Stimulated activated CD8-positive, alpha-beta memory T cell treated with anti-CD3 and anti-CD28 coated beads, Interleukin-12 subunit alpha, Interleukin-12 subunit beta, amount 100 ng/mL, for 4 hours (primary cell): ENCODE measurements at places on chromosomes 3 and 15.

GRCh38 chr15:100244796-100245486 lies 96.8 kb downstream of the ADAMTS17 start:
- DNase-seq, result no peak

DNA sequence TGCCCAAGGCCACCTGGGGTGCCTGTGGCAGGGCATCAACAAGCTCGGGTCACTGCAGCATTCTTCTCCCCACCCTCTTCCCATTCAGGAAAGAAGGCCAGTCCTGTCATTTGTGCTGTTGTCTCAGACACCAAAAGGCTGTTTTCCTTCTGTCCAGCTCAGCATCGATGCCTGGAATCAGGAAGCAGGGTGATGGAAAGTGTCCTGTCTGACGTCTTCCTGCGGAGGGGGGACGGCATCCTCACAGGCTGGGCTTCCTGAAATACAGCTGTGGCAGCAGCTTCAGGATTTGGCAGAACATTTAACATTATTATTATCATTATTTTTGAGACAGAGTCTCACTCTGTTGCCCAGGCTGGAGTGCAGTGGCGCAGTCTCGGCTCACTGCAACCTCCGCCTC lies 33.0 kb upstream of the ANKDD1A start:
- DNase-seq, result no peak

DNA sequence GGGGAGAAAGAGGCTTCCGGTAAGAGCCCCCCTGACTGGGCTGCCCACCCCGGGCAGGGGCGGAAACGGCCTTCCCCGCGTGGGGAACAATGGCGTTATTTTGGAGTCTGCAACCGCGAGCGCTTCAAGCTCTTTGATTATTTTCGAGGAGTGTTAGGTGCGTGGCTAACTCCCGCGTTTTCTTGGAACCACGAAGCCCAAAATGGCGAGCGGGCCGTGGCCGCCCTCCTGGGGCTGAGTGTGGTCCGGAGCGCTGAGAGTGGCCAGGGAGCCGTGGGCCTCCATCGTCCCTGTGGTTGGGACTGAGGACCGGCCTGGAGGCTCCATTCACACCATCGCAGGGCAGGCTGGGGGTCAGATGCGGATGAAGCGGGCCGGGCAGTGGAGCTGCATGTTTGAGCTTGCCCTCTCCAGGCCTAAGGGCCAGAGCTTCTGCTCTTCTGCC lies 44.6 kb upstream of the POLG start:
- DNase-seq, result no peak

DNA sequence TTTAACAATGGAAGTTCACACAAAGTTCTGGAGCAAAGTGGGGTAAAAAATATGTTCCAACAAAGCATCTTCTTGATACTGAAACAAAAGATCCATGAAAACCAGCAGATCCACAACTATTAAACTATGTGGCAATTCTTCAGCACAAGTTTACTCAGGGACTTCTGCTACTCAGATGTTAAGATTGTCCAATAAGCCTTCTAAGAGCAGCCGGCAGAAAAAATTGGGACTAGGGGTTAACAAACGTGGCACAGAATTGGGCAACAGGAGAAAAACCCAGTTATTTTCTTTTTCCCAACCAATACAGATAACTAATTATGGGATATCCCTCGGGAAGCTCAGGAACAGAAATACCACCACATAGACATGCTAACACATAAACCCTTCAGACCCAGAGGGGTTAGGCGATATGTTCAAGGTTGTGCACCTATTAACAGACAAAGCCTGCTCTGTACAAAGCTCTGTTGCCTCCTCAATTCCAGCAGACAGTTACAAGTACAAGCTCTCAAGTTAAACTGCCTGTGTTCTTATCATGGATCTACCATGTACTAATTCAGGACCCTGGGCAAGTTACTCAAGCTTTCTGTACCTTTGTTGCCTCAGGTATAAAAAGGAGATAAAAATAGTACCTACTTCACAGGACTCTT lies 6.8 kb downstream of the SSR3 start:
- DNase-seq, result no peak

GRCh38 chr3:167030082-167030725 lies 349.9 kb downstream of the ZBBX start:
- no peak for DNase-seq

DNA sequence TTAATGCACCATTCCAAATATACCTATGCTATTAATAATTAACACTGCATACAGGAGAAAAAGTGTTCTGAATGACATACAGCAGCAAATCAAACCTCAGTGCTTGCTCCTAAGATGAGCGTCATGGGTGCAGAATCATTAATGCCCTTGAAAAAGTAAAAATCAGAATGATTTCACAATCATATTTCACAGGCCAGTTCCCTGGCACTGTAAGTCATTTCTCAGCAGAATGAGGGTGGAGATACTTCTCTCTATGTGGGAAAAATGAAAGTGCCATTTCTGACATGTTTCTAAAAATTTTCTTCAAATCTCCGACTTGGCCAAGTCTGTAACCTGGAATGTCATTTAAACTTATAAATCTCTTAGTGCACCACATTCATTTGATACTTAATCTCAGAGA lies 549.8 kb upstream of the AGTR1 start:
- no peak for DNase-seq

DNA sequence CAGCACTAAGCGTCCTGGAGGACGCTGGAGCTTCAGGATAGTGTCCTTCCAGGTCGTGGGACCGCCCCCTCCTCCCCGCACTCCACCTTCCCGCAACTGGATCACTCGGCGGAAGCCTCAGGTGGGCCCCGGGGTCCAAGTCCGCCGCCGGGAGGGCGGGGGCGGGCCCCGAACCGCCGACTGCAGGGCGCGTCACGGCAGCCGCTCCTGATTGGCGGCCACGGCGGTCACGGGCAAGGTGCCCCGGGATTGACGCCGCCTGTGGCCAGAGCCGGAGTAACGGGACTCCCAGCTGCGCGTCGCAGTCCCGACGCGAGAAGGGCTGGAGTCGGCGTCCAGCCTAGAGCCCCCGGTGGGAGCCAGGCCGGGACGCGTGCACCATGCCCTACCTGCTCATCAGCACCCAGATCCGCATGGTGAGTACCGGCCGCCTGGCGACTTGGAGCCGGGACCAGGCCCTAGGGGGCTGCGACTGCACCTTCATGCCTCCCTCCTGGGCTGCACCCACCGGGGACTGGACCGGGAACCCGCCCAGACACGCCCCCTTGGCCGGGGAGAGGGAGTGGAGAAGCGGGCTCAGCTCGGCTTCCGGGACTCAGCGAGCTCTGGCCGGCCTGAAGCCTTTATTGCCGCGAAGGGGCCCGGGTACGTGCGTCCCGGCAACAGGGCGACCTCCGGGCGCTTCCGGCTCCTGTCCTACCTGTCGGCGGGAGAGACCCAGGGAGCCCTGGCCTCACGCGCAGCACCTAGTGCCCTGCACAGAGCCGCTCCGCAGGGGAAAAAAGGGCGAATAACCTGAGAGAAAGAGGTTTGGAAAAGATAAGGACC lies at the start of gene GCHFR:
Gene GCHFR, plus strand, starts transcription at position 268 of the 828 bp plus-strand sequence. Its CDS starts 113 bp downstream, at position 381.
- peak; percentile 54 for DNase-seq

DNA sequence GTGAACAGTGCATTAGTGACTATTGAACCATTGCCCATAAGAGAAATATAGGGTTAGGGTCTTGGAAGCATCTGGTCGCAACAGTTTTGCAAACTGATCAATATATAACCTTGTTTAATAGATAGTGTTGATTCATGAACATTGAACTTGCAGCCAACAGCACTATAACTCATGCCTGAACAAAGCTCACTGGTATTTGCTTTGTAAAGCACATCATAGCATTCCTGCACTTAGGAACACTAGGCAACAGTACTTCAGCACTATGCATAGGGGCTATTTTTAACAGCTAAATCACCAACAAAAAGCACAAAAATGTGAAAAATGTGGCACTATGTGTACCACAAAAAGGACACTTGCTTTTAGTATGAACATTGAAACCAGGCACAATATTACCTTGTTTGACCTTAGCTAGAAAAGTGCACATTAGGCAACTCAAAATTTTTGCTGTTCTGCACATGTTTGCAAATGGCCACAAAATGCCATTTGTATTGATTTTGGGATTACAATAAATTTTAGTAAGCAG lies 68.0 kb downstream of the OXNAD1 start:
- DNase-seq, result no peak

- DNase-seq, result no peak
These were observed 12.8 kb downstream of the CHST2 start for GRCh38 chr3:143132246-143132980.

DNA sequence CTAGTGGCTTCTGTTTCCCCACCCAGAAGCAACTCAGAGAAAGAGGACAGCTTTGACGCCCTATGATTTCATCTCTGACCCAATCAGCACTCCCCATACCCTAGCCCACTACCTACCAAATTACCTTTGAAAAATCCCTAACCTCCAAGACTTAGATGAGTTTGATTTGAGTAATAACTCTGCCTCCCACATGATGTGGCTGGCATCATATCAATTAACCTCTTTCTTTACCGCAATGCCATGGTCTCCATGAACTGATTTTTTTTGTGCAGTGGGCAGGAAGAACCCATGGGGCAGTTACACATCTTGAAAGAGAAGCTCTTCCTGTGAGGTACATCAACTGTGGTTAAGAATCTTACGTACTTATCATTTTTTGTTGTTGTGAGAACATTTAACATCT lies 25.5 kb upstream of the APOD start:
- no peak for DNase-seq

DNA sequence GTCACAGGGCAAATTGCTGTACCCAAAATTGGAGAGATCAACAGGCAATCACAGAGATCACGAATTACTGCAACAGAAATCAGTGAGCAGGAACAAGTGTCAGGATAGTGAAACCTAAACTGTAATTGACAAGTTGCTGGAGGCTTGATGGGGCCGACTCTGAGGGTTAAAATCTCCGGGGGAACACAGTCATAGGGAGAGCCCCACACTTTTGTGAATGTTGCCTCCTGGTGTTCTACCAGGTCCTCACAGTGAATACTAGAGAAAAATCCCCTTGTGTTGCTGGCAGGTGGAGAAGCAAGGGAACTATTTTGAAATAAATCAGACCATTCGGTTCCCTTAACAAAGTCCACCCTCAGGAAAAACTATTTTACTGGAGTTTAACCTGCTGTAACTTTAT lies 697.5 kb upstream of the CBLB start:
- DNase-seq, result no peak

GRCh38 chr15:91604122-91604521 lies 249.4 kb upstream of the SLCO3A1 start:
- DNase-seq, result no peak

- no peak for DNase-seq
These were observed 351.4 kb downstream of the CNTN3 start for GRCh38 chr3:74263031-74263430.

- DNase-seq, result no peak
These were observed 29.3 kb downstream of the PIGB start for GRCh38 chr15:55348281-55348778.

- DNase-seq, result no peak
These were observed 81.0 kb upstream of the BNC1 start for GRCh38 chr15:83365370-83365938.

DNA sequence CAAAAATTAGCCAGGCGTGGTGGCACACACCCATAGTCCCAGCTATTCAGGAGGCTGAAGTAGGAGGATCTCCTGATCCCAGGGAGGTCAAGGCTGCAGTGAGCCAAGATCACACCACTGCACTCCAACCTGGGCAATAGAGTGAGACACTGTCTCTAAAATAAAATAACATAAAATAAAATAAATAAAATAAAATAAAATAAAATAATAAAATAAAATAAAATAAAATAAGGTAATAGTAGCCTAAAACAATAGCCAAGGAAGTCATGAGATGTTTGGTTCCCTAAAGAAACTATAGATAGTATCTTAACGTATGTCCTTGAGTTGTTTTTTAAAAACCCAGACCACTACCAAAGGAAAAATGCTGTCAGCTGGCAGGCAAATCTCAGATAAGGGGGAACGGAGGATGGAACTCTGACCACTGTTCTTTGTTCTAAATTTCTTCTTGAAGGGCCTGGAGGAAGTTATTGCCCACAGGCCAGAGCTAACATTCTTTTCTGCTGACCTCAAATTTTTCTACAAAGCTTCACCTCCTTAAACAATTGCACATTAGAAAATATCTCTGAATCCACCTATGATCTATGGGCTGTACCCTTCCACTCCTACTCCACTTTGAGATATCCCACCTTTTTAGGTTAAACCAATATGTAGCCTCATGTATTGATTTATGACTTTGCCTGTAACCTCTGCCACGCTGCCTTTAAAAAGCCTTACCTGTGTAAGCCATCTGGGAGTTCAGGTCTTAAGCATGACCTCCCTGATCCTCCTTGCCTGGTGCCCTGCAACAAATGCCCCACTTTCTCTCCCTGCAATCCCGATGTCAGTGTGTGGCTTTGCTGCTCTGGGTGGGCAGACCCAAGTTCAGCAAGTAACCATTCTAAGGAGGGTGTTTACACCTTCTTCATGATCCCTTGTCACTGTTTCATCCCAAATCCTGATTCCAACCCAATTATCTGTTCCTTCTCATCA lies 126.2 kb upstream of the BHLHE40 start:
- DNase-seq, result no peak

DNA sequence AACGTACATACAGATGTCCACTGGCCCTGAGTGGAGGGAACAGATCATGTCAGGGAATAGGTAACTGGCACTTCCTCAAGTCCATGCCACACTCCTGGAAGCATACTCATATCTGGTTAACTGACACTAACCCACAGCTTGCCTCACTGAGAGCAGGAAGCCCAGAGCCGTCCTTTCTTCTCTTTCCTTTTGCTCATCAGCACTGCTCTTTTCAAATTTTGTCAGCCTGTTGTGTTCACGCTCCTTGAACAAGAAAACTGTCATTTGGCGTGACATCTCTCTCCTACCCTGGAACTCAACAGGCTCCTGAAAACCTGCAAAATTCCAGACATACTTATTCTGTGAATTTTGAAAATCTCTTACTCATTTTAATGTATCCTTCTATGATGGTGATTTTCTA lies 360.2 kb downstream of the MAGI1 start:
- no peak for DNase-seq

DNA sequence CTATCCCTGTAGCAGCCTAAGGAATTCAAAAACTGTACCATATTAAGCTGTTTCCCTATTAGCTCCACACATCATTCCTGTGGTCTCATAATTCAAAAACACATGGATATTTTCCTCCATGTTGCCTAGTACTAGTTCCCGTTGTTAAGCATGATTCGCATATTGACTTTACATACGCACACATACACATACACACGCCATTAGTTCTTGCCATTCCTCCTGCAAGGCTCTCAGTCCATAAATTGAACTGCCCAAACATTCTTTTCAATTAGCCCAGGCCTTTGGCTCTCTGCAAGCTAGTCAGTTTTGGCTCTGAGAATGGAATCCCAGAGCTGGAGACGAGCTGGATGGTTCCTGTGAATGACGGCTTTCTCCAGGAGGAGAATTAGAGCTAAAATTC lies 57.2 kb upstream of the RAD18 start:
- no peak for DNase-seq
